Vagina (tissue), 2 donors: ENCODE measurements at places on chromosomes 16 and 17. TPM values are rescaled to one million over a fixed set of nuclear protein-coding genes. Genes with fewer than 3 reads are reported as not detected.

Gene GALR2
- not detected for total RNA-seq

DNA sequence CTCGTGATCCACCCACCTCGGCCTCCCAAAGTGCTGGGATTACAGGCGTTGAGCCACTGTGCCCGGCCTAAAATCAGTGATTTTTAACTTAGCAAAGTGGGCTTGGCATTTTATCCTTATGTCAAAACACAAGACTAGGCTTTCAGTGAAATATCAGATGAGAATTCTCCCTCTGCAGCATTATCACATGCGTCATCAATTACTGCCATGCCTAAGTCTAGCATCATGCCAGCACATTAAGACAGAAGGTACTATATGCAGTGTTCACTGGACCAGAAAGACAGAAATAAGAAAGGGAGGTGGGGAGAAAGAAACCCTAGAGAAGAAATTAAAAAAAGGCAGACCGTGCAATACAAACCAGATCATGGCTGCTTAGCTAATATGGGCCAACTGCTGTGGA, 29.8 kb downstream of the GPATCH8 start:
- no peaks in the 10 kb centered on the region for H3K27me3 ChIP-seq
- H3K27ac ChIP-seq = no peak overlapping the region
- H3K4me3 ChIP-seq = no peak overlapping the region
- DNase-seq = no peak
- H3K4me1 ChIP-seq = no peaks in the 10 kb centered on the region

DNA sequence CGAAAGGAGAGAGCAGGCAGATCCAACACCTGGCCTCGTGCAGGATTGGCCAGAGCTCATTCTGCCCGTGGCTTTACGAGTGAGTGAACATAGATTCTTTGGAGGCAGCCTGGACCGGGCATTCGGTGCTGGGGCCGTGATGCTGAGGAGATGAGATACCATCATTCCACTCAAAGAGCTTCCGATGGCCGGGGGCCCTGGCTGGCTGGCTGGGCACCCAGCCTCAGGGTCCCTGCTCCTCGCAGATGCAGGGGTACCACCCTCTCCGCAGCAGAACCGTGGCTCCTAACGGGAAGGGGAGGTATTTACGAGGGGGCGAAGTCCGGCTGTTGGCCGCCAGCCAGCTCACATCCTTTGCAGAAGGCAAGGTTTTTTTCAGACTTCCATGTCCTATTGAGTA, 66.1 kb upstream of the FOXF1 start:
- H3K4me1 ChIP-seq = peaks cover 9% of the 10 kb centered on the region
- H3K36me3 ChIP-seq = no peaks in the 10 kb centered on the region
- H3K27me3 ChIP-seq = no peaks in the 10 kb centered on the region
- H3K27ac ChIP-seq = no peak overlapping the region
- DNase-seq = no peak

GRCh38 chr16:24553983-24554382, 14.6 kb downstream of the RBBP6 start:
- H3K27me3 ChIP-seq = no peaks in the 10 kb centered on the region
- H3K36me3 ChIP-seq = no peaks in the 10 kb centered on the region
- peaks cover 14% of the 10 kb centered on the region for H3K4me1 ChIP-seq
- no peak overlapping the region for H3K27ac ChIP-seq
- no peak overlapping the region for H3K4me3 ChIP-seq
